BJ (cell line): ENCODE measurements at places on chromosomes 6 and 20. TPM values are rescaled to one million over a fixed set of nuclear protein-coding genes. Genes with fewer than 3 reads are reported as not detected.

DNA sequence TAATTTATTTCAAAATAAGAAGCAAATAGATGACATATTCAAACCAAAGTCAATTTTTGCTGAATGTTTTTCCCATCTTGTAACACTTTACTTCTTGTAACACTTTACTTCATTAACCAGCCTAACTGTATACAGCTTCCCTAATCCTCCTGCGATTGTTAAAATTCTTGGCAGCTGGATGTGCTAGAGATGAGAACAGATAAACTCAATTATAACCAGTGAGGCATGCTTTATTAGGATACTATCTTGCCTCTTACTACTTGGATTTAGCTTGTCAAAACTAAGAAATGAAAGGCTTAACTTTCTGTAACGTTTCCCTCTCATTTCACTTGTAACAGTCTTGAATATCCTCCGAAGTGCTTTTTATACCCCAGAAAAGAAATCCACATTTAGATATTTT lies 94.1 kb upstream of the BMP5 start:
- no peak for DNase-seq

- DNase-seq = no peak
Measured at GRCh38 chr6:102488729-102489128, 1095.2 kb downstream of the GRIK2 start.

The C20orf202 gene
- not detected in 2 replicates for polyA plus RNA-seq

DNA sequence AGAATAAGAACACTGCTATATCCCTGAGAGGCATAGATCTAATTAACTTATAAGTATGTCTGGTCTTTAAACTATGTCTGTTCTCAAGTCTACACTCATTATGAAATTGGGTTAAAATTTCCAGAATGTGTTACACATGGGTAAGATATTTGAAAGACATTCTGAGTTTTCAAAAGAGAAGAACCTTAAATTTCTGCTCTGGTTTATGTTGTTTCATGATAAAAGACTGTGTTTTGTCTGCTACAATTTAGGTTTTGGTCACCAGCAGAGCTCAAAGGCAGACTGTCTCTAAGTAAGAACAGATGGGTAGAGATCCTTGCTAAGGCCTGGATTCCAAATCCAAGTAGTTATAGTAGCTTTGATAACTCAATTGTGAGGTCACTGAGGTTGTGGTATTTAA lies 6.0 kb downstream of the STMND1 start:
- DNase-seq = no peak

DNA sequence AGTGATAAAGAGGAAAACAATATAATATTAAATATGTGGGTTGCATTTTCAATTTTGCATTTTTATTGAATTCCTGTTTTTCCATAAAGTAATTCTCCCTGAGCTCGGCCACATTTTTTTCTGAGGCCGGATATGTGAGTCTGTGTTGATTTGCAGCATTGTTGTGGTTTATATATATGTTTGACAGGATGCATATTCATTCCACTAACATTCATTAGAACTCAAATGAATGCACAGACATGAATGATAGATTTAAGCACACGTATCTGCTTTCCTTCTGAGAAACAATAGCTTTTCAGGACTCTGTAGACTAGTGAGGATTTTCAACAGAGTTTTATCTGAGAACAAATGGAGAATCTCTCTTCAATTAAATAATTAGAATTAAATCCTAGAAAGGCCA lies 10.6 kb upstream of the EXOC2 start:
- DNase-seq = no peak

The STMND1 gene
- polyA plus RNA-seq = 0.05 and 0.16 TPM in 2 replicates

DNA sequence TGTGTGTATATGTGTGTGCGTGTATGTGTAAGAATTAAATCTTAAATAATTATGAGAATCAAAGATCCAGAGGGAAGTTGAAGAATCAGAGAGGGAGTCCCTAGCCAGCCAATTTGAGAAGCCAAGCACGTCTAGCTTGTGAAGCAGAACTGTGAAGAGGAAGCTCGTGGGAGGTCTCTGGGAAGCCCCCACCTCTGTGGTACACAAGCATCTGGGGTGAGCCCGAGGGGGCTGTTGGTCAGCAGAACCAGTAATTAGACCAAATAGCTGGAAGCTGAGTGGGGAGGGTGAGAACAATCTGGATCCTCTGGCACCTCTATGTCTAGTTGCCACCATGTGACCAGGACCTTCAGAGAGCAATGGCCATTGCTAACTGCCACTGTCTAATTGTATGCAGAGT lies 310.0 kb upstream of the PRND start:
- DNase-seq = no peak

The CNBD2 gene
- polyA plus RNA-seq = 1.7 and 2.4 TPM in 2 replicates

DNA sequence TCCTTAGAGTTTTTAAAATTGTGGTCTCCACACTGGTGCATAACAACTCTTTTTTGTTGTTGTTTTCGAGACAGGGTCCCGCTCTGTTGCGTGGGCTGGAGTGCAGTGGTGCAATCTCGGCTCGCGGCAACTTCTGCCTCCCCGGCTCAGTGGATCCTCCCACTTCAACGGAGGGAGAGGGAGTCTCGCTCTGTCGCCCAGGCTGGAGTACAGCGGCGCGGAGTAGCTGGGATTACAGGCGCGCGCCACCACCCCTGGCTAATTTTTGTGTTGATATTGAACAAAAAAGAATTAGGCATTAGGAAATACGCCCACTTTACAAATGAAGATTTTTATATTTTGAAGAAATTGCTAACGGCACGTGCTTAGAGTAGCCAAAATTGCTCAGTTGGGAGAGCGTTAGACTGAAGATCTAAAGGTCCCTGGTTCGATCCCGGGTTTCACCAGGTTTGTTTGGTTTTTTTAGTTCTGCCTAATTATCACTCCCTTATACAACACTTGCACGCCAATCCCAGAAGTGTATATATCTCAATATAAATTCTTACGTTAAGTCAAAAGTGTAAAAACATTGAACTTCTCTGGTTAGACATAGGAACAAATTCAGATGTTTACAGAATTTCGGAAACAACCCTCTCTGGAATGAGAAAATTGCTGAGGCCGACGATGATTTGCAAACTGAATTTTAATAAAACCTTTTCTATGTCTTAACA lies 159.6 kb downstream of the TRIM27 start:
- DNase-seq = no peak

DNA sequence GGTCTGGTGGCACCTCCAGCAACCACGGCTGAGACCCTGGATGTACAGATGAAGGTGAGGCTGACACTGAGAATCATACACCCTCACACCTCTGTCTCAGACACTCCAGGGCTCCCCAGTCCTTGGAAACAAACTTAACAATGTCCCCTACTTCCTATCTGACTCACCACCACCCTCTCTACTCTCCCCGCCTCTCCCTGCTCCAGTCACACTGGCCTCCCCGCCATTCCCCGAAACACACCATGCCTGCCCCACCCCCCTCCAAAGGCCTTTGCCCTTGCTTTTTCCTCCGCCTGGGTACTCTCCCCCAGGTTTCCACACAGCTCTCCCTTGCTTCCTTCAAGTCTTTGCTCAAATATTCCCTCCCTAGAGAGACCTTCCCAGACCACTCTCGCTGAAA lies 16.3 kb downstream of the BPI start:
- no peak for DNase-seq

The SEL1L2 gene
- 0.38 and 0.86 TPM in 2 replicates for polyA plus RNA-seq
